GM18507 (cell line): ENCODE measurements at places on chromosomes 12 and 14.

GRCh38 chr14:68616221-68616902 is 176.5 kb downstream of the ZFP36L1 start:
- DNase-seq = no peak

DNA sequence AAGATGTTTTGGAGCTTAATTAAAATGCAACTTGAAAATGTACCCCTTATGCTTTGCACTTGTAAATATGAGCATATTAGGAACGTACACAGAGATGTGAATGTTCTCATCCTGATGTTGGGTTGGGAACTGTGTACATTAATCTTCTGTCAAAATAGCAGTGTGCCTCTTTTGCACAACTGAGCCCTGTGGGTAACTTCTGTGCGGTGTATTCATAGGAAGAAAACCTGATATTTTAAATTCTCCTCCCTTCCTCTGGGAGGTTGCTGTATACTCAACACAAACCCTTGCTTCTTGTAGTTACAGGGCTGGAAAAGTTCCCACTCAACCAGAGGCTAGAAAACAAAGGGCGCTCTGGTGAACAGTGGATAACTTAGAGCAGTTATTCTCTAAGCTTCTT is 18.7 kb downstream of the PTHLH start:
- no peak for DNase-seq

- DNase-seq = no peak
These were observed 82.8 kb downstream of the BORCS5 start for GRCh38 chr12:12439636-12440035.

- DNase-seq = no peak
These were observed 68.2 kb downstream of the E2F7 start for GRCh38 chr12:76997011-76997780.
